GM19239 (cell line): ENCODE measurements at places on chromosomes 7 and 10.

DNA sequence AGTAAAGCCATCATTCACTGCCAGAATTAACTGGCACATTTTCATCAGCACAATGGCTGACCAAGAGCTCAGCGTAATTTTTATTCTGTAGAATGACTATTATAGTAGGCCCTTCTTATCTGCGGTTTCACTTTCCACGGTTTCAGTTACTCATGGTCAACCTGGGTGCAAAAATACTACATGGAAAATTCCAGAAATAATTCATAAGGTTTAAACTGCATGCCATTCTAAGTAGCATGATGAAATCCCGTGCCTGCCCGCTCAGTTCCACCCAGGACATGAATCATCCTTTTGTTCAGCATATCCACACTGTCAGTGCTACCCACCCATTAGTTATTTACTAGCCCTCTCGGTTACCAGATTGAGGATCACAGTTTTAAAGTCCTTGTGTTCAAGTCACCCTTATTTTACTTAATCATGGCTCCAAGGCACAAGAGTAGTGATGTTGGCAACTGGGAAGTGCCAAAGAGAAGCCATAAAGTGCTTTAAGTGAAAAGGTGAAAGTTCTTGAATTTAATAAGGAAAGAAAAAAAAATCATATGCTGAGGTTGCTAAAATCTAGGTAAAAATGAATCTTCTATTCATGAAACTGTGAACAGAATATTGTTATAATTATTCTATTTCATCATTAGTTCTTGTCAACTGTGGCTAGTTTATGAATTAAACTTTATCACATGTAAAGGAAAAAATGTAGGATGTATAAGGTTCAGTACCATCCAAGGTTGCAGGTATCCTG, 204.9 kb downstream of the DOCK4 start:
- DNase-seq: no peak

GRCh38 chr10:33365871-33366411, 31.5 kb upstream of the NRP1 start:
- DNase-seq: no peak

- no peak for DNase-seq
These were observed 1.2 kb downstream of the GET4 start for GRCh38 chr7:877312-878232.

DNA sequence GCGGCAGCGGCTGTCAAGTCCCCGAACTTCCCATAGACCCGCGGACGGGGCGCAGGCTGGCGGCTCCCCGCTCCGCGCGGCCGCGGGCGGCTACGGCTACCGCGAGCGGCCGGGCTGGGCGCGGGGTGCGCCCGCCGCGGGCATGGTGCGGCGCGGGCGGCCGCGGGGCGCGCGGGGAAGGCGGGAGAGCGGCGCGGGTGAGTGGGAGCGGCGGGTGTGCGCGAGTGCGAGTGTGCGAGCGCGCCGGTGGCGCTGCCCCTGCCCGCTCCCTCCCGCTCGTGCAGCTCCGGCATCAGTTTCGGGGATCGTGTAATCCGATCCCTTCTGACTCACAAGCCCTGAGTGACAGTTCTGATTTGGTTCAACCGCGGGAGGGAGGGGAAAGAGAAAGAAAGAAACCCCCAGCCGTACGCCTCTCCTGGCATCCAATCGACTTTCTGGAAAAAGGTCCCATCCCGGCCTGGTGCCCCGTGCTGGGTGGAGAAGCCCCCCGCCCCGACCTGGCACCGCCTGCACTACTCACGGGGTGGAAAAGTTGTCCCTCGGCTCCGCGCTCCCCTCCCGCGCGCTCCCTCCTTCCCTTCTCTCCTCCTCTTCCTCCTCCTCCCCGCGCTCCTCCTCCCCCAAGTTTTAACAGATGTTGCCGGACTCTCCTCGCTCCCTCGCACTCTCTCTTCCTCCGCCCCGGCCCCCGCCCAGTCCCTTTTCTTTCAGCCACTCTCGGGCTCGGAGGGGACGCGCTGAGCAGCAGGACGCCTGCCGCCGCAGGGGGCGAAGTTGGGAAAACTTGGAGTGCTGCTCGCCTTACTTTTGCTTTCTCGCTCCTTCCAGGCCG, at the start of gene GLI3:
Gene GLI3, minus strand, starts transcription at position 234 of the 835 bp plus-strand sequence. CDS start 13,956 bp downstream, outside the sequence.
- peak; percentile 88 for DNase-seq

GRCh38 chr10:67665491-67665890, 30.5 kb downstream of the CTNNA3 start:
- DNase-seq: no peak

GRCh38 chr7:39700932-39701331, 77.6 kb downstream of the RALA start:
- no peak for DNase-seq

DNA sequence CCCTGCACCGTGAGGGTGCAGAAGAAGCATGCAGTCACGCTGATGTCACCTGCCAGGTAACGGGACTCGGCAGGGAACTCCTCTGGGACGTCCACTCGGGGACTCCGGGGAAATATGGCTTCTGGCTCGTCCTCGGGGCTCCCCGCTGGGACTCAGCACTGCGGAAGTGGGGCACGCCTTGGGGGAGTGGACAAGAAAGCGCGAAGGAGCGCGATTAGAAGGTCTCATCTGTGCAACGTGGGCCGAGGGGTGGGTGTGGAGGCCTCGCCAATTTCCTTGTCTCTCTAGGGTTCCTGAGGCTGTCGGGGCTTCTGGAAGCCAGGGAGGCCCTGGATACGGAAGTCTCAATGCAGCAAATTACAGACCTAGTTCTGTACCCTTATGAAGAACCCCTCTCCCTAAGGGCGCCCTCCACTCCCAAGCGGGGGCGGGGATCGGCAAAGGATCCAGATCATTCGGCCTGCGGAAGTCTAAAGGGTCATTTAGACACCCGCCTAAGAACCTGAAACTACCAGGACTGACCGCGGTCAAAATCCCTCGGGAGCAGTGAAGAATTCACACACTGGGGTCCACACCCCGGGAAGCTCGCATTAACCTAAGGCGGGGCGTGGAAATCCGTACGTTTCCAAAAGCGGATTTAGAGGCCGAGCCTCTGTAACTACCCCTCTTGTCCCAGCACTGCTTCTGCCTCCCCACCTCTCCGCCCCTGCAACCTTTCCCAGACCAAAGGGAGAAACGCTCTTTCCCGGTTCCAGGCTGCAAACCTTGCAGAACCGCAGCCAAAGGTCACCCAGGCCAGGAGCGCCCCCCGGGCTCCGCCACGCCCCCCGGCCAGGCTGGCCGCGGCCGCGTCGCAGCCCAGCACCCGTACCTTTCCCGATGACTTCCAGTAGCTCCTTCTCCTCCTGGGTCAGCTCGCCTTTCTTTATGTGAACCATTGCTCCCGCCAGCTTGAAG, 640 bp downstream of the ANKMY2 start:
- no peak for DNase-seq

DNA sequence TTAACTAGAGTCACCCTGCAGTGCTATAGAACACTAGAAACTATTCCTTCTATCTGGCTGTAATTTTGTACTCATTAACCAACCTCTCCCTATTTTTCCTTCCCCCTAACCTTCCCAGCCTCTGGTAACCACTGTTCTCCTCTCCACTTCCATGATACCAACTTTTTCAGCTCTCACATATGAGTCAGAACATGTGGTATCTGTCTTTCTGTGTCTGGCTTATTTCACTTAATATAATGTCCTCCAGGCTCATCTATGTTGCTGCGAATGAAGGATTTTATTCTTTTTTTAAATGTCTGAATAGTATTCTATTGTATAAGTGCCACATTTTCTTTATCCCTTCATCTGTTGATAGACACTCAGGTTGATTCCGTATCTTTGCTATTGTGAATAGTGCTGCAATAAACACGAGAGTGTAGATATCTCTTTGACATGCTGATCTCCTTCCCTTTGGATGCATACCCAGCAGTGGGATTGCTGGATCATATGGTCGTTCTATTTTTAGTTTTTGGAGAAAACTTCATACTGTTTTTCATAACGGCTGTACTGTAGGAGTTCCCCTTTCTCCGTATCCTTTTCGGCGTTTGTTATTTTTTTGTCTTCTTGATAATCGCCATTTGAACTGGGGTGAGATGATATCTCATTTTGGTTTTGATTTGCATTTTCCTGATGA, 101.4 kb downstream of the FAM107B start:
- no peak for DNase-seq

GRCh38 chr10:128096486-128097199, 29.6 kb downstream of the MKI67 start:
- DNase-seq: no peak

DNA sequence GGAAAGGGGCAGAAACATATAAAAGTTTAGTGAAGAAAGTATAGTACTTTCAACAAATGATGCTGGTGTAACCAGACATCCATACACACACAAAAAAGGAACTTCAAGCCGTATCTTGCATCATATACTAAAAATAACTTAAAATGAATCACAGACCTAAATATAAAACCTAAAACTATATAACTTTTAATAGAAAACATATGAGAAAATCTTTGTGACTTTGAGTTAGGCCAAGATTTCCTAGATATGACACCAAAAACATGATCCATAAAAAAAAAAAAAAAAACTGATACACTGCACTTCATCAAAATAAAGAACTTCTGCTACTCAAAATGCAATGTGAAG, 40.9 kb downstream of the NUDCD3 start:
- no peak for DNase-seq

DNA sequence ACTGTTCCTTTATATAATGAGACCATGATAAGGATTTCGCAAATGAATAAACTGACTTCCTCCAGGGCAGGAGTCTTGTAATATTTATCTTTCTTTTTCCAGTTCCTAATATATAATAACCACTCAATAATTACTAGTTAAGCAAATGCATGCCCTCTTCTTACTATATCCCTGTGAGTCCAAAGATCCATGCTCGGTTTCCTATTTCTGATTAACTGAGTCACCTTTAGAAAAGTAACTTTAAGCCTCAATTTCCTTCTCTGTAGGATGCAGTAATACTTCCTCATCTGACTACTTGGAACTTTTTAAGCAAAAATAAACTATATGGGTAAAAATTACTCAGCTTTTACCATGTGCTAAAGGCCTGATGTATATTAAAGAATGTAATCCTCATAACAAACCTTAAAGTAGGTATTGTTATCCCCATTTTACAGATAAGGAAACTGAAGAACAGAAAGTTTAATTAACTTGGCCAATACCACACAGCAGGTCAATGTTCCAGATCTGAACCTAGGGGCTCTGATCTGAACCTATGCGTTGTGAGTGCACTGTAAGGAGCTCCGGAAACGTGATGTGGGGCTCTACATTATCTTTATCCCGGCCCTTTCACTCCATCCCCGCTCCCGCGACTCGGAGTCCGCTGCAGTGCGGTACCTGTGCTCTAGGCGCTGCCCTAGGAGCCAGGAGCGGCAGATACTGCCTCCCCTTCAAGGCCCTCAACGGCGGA, 458 bp downstream of the COX15 start:
- DNase-seq: no peak

DNA sequence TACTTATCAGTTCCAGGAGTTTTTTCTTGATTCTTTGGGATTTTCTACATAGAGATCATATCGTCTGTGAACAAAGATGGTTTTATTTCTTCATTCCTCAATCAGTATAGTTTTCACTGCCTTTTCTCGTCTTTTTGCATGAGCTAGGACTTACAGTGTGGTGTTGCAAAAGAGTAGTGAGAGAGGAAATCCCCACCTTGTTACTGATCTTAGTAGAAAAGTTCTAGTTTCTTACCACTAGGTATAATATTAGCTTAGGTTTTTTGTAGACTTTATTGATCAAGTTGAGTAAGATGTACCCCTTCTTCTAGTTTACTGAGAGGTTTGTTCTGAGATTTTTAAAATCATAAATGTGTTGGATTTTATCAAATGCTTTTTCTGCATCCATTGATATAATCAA, 123.3 kb downstream of the TMEM26 start:
- no peak for DNase-seq
